ENCODE measurements at places on chromosomes 12 and 14. TPM values are rescaled to one million over a fixed set of nuclear protein-coding genes. Genes with fewer than 3 reads are reported as not detected.

SLC7A8 gene
- 9.2 TPM for total RNA-seq

DNA sequence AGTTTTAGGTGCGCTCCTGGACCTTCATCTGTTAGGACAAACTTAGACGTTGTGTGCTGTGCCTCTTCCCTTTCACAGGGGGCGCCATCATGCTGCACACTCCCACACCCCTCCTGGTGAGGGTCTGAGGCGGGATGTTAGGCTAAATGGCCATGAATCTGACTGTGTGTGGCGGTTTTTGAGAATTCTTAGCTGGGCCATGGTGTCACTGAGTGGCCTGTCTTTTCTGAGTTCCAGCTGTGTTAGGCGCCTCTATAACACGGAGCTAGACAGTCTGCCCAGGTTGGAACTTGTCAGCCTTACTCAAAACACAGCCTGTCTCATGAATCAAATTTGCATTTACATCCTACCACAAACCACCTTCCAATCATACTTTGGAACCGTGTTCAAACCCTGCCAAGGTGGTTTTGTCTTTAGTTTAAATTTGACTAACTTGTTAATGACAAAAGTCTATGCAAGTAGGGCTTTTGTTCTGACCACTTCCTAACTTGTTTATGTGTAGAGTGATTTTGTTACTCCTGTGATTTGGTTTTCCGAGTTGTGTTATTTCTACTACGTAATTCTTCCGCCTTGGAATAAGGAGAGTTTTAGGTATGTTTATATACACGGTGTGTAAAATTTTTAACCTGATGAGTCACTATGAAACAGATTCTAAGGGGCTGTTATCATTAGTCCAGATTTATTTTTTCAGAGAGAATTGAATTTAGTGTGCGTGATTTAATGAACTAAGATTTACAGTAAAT is 19.6 kb downstream of the ACVR1B start:
- H3K27ac ChIP-seq, result peak overlapping the region; percentile 77
- no peaks in the 10 kb centered on the region for H3K27me3 ChIP-seq
- peaks cover 39% of the 10 kb centered on the region for H3K4me1 ChIP-seq
- peaks cover 7% of the 10 kb centered on the region for H3K36me3 ChIP-seq
- peak; percentile 52 for DNase-seq

GRCh38 chr12:130969223-130969622 is 15.5 kb downstream of the ADGRD1 start:
- H3K36me3 ChIP-seq, result peaks cover 48% of the 10 kb centered on the region
- no peak for DNase-seq
- H3K4me1 ChIP-seq, result no peaks in the 10 kb centered on the region
- no peak overlapping the region for H3K4me3 ChIP-seq

DNA sequence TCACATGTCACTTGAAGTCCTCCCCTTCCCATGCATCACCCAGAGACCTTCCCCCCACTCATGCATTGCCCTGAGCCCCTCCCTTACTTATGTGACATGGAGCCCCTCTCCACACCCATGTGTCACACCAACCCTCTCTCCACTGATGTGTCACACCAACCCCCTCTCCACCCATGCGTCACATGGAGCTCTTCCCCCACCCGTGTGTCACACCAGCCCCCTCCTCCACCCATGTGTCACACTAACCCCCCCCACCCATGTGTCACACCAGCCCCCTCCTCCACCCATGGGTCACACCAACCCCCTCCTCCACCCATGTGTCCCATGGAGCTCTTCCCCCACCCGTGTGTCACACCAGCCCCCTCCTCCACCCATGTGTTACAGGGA is 30.4 kb downstream of the RTL1 start:
- DNase-seq, result no peak
- H3K36me3 ChIP-seq, result no peaks in the 10 kb centered on the region
- H3K27ac ChIP-seq, result no peak overlapping the region
- no peak overlapping the region for H3K4me3 ChIP-seq
- no peaks in the 10 kb centered on the region for H3K27me3 ChIP-seq
- H3K4me1 ChIP-seq, result no peaks in the 10 kb centered on the region

- no peaks in the 10 kb centered on the region for H3K4me1 ChIP-seq
- no peak for DNase-seq
- H3K36me3 ChIP-seq, result no peaks in the 10 kb centered on the region
- no peak overlapping the region for H3K27ac ChIP-seq
These were observed 25.7 kb downstream of the PMCH start for GRCh38 chr12:102171951-102172350.
